Kasumi-1 (cell line): ENCODE measurements at places on chromosomes 3 and 15.
A peak's percentile ranks its signal among the peaks of the same experiment; 100 is the strongest.

DNA sequence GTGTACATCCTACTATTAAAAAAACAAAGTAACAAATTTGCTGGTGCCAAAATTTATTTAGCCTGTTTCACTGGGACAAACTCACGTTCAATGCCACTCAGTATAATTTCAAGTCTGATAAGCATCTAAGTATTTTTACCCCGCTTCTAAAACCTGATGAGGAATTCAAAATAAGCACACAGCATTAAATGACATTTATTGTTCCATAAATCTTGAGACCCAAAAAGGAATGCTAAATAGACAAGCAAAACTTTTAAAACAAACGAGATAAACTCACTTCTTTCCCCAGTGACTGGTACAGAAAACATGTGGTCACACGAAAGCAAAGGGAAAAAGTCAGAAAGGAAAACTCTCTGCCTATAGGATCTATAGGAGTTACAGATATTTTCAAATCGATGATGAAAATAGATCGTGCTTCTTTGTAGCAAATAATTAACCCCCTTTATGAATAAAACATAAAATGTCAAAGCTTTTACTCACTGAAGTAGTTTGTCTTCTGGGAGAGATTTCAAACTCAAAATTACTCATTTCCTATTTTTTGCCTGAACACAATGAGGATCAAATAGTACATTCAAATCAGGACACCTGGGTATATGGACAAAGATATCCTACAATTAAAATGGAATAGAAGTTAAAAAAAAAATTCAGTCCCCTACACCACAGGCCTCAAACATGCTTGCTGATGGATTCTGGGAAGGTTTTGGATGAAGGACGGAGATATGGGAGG, 51.7 kb downstream of the UBP1 start:
- DNase-seq = no peak

- peak; percentile 57 for DNase-seq
Observed at GRCh38 chr3:79521221-79521848, 246.5 kb downstream of the ROBO1 start.

GRCh38 chr15:59377924-59378323, 5.3 kb upstream of the MYO1E start:
- DNase-seq = no peak

DNA sequence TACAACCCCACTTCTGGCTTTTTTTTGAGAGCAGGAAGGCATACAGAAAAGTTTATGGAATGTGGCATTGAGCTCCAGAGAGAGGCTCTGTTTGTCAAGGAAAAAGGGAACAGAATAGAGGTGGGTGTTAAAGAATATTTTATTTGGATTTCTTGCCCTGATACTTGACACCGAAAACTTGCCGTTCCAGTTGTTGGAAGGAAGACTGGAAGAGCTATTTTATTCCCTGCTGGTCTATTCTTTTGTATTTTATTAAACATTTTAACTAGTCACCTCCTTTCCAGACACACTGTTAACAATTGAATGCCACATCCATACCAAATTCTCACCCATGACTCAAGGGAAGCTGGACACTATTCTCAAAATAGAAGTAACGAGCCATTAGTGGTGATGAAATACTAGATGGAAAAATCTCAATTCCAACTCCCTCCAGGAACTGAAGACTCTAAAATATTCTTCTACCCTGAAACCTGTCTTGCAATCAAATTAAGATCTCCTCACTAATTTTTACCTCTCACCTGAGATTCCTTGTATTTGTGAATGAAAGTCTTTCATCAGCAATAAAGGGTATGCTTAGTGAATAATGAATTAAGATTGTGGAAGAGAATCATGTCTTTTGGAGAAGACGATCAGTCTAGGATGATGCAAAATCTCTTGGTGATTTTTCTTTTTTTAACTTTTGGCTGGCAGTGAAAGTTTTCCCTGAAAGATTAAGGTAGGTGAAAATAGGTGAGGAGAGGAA, 28.5 kb downstream of the GREM1 start:
- no peak for DNase-seq

GRCh38 chr3:188335656-188336055, 181.7 kb downstream of the LPP start:
- DNase-seq = no peak

GRCh38 chr3:50352781-50353180, 2.1 kb downstream of the CYB561D2 start:
- DNase-seq = peak; percentile 37

DNA sequence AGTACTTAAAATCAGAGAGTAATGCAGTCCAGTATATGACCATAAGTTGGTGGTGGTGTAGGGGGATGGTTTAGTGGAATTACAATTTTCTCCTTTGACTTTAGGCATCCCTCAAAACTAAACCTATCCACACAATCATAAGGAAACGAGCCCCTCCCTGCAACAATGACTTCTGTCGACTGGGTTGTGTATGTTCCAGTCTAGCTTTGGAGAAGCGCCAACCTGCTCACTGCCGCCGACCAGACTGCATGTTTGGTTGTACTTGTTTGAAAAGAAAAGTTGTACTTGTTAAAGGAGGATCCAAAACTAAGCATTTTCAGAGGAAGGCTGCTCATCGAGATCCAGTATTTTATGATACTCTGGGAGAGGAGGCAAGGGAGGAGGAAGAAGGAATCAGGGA, 52.8 kb downstream of the MGA start:
- DNase-seq = no peak

DNA sequence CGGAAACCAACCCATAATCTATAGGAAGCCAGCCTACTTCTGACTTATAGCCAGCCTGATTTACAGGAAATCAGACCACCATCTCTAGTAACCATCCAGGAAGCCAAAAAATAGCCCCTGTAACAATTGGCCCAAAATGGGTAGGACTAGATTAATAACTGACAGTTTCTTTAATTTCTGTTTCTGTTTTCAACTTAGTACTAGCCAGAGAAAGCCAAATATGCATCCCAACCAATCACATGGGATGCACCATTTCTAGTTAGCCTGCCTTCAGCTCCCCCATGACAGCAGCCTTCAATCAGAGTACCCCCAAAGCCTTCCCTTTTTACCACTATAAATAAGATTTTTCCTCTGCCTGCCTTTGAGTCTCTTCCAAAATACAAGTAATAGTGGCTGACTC, 239.1 kb upstream of the GADL1 start:
- DNase-seq = no peak

- no peak for DNase-seq
Observed at GRCh38 chr3:32973982-32974381, 22.5 kb downstream of the CCR4 start.

- DNase-seq = no peak
Observed at GRCh38 chr3:141085343-141086070, 34.4 kb downstream of the SPSB4 start.

- DNase-seq = peak; percentile 63
Observed at GRCh38 chr3:44988073-44988472, 12.0 kb downstream of the EXOSC7 start.

DNA sequence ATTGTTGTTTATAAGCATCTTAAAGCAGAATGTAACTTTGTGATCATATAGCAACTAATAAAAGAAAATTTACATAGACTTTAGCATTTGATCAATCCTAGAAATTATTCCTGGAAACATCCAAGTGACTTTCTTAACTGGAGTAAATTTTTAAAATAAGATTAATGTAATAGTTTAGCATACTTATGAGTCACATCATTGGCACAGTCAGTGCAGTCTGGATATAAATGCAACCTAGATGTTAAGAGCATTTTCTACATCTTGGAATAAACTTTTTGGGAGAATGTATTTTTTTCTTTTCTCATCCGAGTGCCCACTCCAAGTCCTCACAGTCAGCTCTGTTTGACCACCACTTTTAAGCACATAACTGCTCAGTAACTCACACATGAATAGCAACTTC, 324.6 kb upstream of the PLSCR5 start:
- DNase-seq = no peak

DNA sequence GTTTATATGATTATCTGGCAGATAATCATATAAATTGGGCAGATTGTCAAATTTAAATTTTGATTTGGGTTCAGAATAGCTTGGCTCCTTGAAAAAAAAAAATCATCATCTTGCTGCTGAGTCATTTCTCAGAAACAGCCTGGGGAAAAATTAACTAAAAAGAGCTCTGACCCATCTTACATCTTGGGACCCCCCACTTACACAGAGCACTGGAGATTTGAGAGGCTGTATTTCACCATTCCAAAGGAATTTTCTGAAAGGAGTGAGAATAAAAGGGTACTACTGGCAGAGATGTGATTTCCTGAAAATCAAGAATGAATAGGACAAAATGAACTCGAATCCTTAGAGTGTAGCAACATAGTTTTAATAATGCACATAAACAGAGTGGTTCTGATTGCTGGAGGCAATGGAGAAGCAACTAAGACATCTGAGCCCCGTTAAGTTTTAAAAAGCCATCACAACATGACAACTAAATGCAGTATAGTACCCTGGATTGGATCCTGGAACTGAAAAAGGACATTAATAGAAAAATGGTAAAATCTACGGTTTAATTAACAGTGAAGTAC, 97.5 kb downstream of the RFTN1 start:
- no peak for DNase-seq

DNA sequence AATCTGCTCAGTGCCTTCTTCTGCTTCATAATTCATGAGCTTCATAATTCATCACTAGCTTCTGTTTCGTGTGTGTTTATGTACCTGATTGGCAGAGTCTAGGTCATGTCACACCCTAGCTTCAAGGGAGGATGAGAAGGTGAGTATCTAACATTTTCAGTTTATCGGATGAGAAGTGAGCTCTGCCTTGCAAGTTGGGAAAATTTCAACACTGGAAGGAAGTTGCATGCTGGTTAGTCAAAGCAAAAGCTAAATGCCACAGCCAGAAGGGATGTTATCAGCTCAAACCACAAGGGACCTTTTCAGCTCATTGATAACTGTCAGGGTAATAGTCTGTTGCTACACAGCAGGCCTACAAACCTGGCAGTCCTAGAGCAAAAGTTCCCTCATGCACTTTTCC, 7.3 kb upstream of the TNFSF10 start:
- peak; percentile 66 for DNase-seq

GRCh38 chr3:153171918-153172317, 9.9 kb downstream of the RAP2B start:
- DNase-seq = no peak

DNA sequence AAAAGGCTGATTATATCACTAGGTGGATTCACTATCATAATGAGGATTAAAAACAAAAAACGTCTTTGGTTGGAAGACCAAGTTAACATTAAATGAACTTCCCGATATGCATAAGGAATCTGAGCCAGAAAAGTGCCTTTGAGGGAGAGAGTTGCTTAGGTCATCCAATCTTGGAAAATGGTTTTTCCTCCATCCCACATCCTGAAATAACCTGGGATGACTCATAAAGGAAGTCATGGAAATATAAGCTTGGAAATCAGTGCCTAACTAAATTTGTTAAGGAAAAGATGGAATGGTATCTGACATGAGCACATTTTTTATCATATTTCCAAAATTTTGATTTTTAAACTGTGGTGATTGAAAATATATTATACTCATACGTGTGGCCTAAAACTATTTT, 66.0 kb downstream of the KBTBD8 start:
- no peak for DNase-seq

- DNase-seq = peak; percentile 35
Observed at GRCh38 chr3:9730657-9731205, 804 bp upstream of the BRPF1 start.

GRCh38 chr3:115347737-115348136, 200.6 kb upstream of the ZBTB20 start:
- no peak for DNase-seq

DNA sequence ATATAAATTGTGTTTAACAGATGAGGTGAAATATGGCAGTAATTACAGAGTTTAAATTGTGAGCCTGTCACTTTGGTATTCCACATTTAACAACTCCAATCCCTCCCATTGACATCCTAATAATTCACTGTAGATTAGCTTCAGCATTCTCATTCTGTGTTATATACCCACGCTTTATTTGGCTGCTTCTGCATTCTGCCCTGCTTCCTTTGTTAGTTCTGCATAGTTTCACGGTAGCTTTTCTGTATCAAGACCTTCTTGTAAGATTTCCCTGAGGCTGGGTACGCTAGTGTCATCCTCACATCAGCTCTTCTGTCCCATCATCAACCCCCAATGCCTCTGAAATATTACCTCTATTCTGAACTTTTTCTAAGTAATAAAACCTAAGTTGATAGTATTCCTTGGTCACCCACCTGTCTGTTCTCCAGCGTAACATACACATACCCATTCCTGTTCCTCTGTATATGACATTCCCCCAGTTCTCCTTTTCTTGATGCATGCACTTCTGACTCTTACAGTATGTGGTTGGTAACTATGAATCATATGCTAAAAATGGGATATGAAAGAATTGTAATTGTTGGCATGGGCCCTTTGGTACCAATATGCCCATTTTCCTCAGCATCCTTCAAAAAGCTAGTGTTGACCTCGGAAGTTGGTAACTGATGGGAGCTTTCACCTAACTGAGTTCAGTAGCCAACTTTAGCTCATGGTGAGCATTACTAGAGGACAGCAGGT, 171.2 kb downstream of the KLHL25 start:
- DNase-seq = peak; percentile 88

- DNase-seq = no peak
Observed at GRCh38 chr3:13268961-13269441, 151.1 kb downstream of the NUP210 start.

DNA sequence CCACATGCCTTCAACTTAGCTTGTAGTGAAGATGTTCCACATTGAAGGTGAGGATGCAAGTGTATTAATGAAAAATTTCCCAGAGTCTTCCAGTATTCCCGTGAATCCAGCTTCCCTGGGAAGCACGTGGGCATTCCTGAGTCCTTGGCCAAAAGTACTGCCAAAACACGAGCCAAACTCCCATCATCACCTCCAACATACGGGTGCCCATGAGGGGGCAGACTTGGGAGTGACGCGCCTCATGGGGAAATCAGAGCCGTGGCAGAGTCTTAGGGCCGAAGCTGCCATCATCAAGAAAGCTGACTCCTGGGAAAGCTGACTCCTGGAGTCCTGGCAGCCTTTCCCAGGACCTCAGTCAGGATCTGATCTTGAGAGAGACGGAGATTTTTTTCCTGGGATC, 20.1 kb upstream of the TM2D3 start:
- DNase-seq = no peak

- DNase-seq = no peak
Observed at GRCh38 chr3:23923786-23924185, 6.9 kb downstream of the RPL15 start.

DNA sequence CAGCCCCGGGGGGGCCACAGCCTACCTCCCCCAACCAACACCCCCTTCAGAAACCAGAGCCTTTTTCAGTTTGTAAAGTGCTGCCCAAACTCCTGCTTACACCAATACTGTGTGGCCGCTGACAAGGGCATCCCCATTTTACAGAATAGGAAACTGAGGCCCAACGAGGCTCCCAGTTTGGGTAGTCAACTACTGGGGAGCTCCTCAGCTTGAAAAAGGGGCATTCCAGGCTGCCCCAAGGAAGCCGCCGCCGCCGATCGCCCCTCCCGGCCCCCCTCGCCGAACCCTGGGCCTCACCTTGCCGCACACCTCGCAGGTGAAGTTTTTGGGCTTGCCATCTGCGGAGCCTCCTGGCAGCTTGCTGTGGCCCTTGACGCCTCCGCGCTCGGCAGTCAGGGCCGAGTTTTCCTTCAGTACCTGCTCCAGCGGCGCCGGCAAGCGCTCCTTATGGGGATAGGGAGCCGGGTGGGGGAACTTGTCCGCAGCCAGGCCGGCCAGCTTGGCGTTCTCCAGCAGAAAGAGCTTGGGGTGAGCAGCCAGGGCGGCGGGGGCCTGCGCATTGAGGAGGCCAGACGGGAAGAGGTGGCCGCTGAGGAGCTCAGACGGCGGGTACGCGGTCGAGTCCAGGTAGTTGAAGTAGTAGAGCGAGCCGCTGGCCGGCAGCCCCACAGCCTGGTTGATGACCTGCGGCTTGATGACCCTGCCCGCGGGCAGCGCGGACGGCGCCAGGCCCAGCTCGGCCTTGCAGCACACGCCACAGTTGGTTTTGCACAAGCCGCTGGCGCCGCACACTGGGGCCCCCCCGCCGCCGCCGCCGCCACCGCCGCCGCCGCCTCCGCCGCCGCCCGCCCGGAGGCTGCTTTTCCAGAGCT, 1.4 kb downstream of the FEZF2 start:
- DNase-seq = no peak
